ENCODE measurements at places on chromosomes 6 and 20.

DNA sequence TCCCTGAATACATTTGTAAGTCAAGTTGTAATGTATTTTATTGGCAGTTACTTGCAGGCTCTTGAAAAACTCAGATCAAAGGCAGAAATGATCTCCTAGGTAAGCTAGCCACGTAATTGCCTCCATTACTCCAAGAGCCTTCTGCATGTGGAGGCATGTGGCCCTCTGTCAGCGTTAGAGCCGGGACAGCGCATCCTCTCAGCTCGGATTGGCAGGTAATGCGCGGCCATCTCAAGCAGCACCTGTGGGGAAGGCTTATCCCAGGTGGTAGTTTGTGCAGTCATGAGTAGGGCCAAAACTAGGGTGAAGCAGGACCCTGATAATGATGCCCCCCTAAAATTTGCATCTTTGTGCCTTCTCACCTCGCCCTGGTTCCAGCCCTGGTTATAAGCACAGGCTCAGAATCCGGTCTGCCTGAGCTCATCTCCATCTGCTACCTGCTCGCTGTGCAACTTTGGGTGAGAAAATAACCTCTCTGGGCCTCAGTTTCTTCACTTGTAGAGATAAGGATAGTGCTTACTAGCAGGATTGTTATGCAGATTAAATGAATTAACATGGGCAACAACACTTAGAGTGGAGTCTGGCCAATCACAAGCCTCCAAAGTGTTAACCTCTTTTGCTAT lies 157.5 kb upstream of the PMEPA1 start:
- peaks cover 2% of the 10 kb centered on the region for H3K27me3 ChIP-seq
- H3K36me3 ChIP-seq, result no peaks in the 10 kb centered on the region
- no peak overlapping the region for H3K4me3 ChIP-seq
- no peak for DNase-seq
- H3K27ac ChIP-seq, result no peak overlapping the region

DNA sequence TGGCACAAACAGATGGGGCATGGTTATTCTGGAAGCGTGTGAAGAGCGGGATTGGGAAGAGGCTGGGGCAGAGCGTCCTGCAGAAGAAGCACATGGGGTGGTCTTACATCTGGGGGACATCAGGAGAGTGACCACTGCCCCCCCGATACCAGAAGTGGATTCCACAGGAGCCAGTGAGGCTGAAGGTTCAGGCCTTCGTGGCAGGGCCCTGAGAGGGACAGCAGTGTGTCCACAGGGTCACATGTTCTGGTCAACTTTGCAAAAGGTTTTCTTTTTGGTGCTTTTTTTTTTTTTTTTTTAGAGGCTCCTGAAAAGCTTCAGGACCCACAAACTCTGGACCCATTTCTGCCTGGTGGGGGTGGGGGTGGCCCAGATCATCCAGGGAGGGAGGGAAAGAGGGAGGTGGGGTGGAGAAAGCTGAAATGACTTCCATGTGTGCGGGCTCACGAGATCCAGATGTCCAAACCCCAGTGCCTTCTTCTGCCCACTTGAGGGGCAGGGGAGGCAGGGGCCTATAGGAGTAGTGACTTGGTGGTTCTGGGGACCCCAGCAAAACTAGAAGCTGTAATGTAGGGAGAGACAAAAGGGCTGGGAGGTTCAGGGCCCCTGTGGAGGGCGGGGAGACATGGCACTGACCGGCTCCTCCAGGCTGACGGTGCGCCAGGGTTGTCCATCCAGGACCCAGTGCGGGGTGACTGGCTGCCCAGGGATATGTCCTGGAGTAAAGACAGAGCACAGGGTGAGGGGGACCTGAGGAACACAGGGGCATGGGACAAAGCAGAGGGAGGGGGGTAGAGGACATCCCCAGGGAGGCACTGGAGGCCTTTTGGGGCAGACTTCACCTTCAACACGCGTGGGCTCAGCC lies 2.7 kb downstream of the ADAM33 start:
- H3K4me1 ChIP-seq, result peaks cover 34% of the 10 kb centered on the region
- no peak overlapping the region for H3K27ac ChIP-seq
- no peak for DNase-seq
- peaks cover under 1% of the 10 kb centered on the region for H3K36me3 ChIP-seq
- H3K27me3 ChIP-seq, result peaks cover 2% of the 10 kb centered on the region

- peak overlapping the region; percentile 84 for H3K27ac ChIP-seq
- peaks cover 36% of the 10 kb centered on the region for H3K4me1 ChIP-seq
- peaks cover 21% of the 10 kb centered on the region for H3K36me3 ChIP-seq
- H3K4me3 ChIP-seq, result peak overlapping the region; percentile 74
- no peak for DNase-seq
These were observed 1.2 kb downstream of the DDR1 start for GRCh38 chr6:30885481-30885998.

DNA sequence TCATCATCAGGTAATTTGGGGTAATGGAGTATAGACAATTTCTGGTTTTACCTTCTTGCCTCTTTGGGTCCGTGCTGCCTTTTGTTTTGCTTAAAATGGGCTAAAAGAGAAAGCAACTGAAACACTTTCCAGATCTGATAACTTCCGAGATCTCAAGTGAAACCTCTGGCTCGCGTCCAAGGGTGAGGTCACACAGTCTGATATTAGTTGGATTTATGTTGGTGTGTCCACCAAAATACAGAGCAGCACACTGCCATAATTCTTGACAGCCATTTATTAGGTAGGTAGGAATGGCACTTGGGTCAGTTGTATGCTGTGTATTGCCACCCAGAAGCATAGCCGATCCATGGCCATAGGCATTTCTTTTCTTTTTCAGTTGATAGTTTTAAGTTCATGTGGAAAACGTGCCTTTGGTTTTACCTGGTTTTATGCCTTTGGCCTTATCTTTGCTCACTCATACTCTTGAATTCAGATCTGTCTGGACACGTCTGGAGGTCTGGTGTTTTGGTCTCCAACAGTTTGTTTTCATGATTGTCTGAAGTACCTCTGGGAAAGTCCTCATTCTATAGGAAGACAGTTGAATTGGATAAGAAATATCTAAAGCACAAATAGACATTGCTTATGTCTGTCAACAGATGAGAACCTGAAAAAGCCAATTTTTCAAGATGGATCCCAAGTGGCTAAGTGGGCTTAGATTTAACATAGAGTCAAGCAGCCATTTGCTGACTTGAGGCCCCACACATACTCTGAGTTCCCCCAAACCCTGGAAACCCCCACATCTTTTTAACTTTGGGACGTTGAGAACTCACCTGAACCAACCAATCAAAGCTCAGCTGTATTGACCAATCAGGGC lies 320.8 kb downstream of the SOX4 start:
- H3K36me3 ChIP-seq, result peaks cover 14% of the 10 kb centered on the region
- no peak for DNase-seq

- peaks cover 7% of the 10 kb centered on the region for H3K36me3 ChIP-seq
- H3K4me3 ChIP-seq, result no peak overlapping the region
- peak; percentile 27 for DNase-seq
- no peak overlapping the region for H3K27ac ChIP-seq
- no peaks in the 10 kb centered on the region for H3K27me3 ChIP-seq
These were observed 81.8 kb downstream of the NFATC2 start for GRCh38 chr20:51460569-51461265.

GRCh38 chr6:109628158-109629000 lies 62.6 kb downstream of the AK9 start:
- no peak overlapping the region for H3K27ac ChIP-seq
- H3K4me3 ChIP-seq, result no peak overlapping the region
- no peaks in the 10 kb centered on the region for H3K27me3 ChIP-seq
- DNase-seq, result no peak
- no peaks in the 10 kb centered on the region for H3K36me3 ChIP-seq
- no peaks in the 10 kb centered on the region for H3K4me1 ChIP-seq

DNA sequence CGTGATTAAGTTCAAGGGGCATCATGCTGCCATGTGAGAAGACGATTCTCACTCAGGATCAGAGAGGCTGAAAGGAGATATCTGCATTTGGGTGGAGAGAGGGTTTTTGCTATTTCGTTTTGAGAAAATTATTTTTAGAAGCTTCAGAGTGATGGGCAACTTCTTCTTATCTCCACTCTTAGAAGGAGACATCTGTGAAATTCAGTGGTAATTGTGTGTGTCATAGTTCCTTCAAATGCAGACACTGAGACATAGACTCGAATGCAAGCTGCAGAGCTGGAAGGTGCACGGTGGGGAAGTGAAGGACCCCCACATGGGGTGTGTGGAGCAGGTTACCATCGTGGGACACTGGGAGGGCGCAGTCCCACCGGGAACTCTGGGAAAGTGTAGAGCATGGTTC lies 116.8 kb downstream of the PRND start:
- no peak overlapping the region for H3K4me3 ChIP-seq
- H3K4me1 ChIP-seq, result peaks cover 12% of the 10 kb centered on the region
- no peak overlapping the region for H3K27ac ChIP-seq
- DNase-seq, result no peak
- no peaks in the 10 kb centered on the region for H3K27me3 ChIP-seq
- no peaks in the 10 kb centered on the region for H3K36me3 ChIP-seq
